Fibroblast of upper back skin (primary cell): ENCODE measurements at places on chromosomes 12 and 14.

GRCh38 chr12:2161473-2161872 lies 108.7 kb downstream of the CACNA1C start:
- DNase-seq: peak; percentile 35

- DNase-seq: no peak
These were observed 9.0 kb downstream of the BMP4 start for GRCh38 chr14:53947452-53948204.

- DNase-seq: no peak
These were observed 7.2 kb upstream of the GPR84 start for GRCh38 chr12:54371328-54372112.

GRCh38 chr12:105876396-105876927 lies 262.3 kb downstream of the NUAK1 start:
- DNase-seq: no peak

DNA sequence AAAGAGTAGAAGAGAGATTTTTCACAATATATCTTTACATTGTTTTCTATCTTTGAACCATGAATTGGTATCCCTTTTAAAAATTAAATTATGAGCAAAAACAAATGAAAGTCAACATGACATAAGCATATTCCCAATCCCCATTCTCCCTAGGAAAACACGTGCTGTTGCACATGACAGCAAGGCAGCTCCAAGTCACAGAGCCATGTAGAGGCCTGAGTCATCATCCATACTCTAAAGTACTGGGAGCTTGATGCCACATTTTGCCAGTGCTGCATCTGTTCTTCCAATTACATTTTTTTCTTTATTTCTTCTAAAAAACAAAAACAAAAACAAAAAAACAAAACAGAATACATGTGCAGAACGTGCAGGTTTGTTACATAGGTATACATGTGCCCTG lies 115.2 kb downstream of the ITPR2 start:
- no peak for DNase-seq

DNA sequence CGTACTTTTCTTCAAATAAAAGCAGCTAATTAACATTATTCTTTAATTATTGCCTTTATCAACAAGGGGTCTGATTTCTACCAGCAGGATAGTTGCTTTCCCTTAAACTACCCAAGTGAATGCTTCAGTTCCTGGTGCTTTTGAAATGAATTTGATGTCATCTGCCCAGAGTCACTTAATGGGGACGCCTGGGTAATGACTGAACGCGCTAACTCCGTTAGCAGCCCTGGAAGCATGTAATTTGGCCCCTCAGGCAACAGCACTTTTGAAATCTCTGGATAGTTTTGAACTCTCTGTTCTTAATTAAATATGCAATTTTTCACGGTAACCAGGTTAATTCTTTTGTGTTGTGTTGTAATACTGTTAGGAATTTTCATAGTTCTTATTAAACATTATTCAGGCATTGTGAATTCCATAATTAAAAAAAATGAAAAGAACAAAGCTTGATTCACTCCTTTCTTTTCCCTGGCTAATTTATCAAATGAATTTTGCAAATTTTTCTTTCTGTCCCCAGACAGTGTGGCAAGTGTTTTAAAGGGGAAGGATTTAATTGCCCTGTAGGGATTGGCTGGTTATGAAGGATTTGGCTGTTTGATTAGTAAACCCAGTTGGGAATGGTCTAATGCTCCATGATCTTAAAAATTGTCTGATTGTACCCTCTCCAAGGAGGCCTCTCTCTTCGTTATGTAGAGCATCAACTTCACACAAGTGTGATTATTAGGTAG lies 137.5 kb upstream of the MYL2 start:
- DNase-seq: no peak

GRCh38 chr12:5388581-5389535 lies 43.0 kb upstream of the NTF3 start:
- peak; percentile 59 for DNase-seq

- no peak for DNase-seq
These were observed 10.9 kb upstream of the ZNF740 start for GRCh38 chr12:53169644-53170043.

DNA sequence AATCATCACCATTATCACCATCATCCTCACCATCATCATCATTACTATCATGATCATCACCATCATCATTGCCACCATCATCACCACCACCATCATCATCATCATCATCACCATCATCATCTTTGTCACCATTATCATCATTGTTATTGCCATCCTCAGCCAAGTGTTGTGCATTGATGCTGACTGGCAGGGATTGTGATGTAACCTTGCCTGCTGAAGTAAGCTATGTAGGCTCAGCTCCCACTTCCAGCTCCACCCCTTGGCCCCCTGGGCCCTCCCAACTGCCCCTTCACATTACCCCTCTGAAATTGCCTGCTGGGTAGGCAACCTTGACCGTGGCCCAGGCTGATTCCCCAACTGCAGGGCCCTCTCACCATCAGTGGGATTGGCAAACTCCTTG lies 37.6 kb downstream of the SVOP start:
- no peak for DNase-seq

DNA sequence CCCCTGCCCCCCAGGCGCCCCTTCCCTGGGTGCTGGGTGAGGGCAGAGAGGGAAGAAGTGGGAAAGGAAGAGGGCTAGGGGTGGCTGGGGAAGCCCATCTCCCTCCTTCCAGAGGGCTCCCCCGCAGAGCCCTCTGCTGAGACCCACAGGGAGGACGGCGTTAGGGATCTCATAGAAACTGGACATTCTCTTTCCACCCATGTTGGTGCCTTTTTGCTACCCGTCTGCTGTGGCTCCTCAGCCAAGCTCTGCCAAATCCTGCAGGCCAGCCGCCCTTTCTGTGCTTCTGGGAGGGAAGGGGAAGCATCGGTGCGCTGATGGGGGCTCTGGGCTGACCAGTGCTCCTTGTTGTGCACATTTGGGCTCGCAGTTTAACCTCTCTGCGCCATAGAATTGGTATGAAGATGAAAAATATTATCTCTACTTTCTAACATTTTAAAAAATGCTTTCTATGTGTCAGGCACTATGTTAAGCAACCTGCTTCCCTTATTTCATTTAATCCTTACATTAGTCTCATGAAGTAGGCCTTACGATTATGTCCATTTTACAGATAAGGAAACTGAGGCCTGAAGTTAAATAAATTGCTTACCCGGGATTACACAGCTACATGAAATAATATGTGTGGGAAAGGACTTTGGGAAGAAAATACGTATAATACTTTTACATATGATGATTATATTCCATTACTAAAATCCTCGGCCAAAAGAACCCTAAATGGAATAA lies 981 bp downstream of the SLC48A1 start:
- DNase-seq: no peak

DNA sequence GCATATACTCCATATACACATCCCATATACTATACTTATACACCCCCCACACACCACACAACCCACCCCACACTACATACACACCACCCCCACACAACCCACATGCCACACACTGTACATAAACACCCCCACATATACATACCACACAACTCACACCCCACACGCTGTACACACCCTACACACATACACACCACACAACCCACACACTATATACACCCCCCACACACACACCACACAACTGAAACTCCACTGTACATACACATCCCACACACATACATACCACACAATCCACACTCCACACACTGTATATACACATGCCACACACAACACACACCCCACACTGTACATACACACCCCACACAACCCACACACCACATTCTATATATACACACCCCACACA lies 81.0 kb downstream of the NOC4L start:
- DNase-seq: no peak

- no peak for DNase-seq
These were observed 29.0 kb downstream of the PAPLN start for GRCh38 chr14:73266317-73266716.

DNA sequence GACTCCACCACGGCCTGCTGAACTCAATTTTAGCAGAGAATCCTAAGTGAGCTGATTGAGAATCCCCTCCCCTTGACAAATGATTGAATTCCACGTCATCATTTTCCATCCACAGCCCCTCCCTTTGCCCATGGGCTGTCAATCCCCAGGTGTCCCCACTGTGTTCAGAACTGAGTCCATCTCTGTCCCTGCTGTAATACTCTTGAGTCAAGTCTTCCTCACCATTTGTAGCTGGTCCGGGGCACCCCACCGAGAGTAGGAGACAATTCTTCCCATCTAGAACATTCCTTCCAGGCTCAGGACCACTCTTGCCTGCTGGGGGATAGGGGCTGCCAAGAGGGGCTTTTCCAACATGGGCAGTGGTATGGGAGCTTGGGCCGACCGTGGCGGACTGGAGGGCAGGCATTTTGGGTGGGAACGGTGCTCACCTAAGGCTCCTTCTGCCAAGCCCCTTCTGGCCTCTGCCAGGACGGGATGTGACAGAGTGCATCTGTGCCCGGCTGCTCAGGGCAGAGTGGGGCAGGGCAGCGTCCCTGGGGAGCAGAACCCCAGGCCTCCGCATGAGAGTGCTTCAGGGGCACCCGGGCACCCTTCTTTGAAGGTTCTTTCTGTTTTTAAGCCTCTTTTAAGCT lies 218.1 kb upstream of the RTL1 start:
- DNase-seq: no peak

- DNase-seq: peak; percentile 78
These were observed 5.3 kb downstream of the BHLHE41 start for GRCh38 chr12:26119391-26119989.

- DNase-seq: peak; percentile 57
These were observed 37.0 kb upstream of the PPFIBP1 start for GRCh38 chr12:27486961-27487360.

- no peak for DNase-seq
These were observed 303.2 kb upstream of the LRFN5 start for GRCh38 chr14:41303506-41303905.

DNA sequence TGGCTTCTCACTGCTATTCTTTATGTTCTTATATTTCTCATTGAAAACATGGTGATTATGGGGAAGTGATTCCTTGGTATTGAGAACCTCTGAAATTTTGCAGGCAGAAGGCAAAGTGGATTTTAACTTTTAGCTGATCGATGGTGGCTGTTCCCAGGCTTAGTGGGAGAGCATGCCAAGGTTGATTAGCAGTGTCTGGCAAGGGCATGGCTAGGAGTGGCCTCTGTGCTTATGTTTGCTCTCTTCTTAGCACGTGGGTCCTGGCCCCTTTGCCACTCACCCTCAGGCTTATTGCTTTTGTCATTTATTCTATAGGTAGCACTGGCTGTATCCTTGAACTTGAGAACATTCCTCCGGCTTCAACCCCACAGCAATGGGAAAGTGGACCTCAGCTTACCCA lies 2.1 kb downstream of the MVK start:
- DNase-seq: no peak

DNA sequence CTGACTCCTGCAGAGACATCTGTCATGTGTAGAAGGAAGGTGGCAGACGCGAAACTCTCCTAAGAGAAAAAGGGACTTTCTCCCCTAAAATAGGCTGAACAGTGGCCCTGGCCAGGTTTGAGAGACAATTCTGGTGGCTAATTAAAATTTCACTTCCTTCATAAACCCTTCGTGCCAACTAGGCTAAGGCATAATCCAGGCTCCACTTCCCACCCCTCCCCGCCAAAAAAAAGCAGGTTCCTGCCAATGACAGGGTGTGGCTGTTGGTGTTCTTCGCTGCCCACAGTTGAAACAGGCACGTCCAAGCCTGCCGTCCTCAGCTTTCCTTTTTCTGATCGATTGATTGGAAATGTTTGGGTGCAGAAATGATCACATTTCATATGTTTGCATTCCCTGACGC lies 144.6 kb downstream of the GCH1 start:
- DNase-seq: no peak

GRCh38 chr12:124177951-124178316 lies 117.0 kb upstream of the RFLNA start:
- DNase-seq: no peak

GRCh38 chr14:72644038-72644437 lies 249.9 kb downstream of the DPF3 start:
- DNase-seq: no peak

DNA sequence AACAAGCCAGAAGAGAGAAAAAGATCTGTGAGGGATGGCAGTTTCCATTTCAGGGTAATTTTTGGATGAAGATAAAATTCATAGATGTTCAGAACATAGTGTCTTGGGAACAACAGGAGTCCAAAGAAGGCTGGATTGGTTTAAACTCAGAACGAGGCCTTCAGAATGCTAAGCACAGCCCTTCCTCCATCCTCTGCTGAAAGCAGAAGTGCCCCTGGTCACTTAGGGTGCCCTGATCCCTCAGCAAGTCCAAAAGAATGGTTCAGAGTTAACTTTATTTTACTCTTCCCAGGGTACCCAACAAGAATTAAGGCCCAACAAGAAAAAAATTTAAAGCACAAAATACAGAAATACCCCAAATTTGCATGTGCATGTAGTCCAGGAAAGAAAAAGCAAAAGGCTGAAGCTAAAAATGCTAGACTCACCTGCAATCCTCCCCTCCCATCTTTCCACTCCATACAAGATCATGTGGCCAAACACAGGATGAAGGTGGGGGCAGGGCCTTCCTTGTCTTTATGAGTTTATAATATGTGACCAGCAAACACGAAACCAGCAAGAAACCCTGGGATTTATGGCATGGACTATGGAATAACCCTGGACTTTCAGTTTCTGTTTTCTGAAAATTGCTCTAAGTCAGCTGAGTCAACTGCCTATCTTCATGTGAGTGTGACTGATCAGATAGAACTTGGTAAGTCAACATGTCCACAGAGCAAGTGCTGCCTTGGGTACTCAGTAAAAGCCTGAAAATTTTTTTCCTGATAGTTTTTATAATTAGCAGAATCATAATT lies 21.2 kb downstream of the MAX start:
- no peak for DNase-seq

- peak; percentile 28 for DNase-seq
These were observed 345.6 kb downstream of the PAWR start for GRCh38 chr12:79344855-79345847.

GRCh38 chr14:90003526-90004307 lies 48.0 kb downstream of the TDP1 start:
- no peak for DNase-seq

DNA sequence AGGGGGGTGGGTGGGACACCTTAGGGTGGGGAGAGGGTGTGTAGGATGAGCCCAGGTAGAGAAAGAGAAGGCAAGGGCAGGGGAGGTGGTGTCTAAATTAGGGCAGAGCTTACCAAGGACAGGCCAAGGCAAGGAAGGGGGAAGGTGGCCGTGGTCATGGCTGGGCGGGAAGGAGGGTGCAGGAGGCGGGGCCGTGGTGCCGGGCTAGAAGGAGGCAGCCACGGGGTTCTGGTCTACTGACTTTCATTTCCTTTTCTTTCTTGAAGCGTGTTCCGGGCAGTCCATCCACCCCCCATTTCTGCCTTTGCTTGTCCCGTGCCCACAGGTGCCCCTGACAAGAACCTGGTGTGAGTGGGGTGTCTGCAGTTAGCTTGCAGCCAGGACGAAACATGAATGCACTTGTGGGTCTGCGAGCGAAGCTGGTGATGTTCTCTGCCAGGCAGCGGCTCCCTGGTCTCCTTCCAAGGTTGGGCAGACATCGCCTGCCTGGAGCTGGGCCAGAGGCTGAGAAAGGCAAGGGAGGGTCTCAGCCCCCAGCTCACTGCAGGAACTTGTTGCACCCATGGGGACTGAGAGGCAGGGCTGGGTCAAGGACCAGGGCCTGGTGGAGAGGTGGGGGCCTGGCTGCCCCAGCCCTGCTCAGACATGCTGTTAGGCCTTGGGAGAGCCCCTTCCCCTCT lies 58.2 kb downstream of the KIF26A start:
- DNase-seq: no peak

GRCh38 chr12:107486140-107486892 lies 199.3 kb upstream of the PWP1 start:
- no peak for DNase-seq
